ENCODE measurements at places on chromosomes 1 and 21.

GRCh38 chr1:245378311-245378722 is 223.5 kb downstream of the KIF26B start:
- DNase-seq: no peak

GRCh38 chr1:161046605-161047228 is 940 bp upstream of the USF1 start:
- peak; percentile 21 for DNase-seq

- no peak for DNase-seq
Measured at GRCh38 chr1:220224033-220224432, 48.2 kb downstream of the RAB3GAP2 start.

DNA sequence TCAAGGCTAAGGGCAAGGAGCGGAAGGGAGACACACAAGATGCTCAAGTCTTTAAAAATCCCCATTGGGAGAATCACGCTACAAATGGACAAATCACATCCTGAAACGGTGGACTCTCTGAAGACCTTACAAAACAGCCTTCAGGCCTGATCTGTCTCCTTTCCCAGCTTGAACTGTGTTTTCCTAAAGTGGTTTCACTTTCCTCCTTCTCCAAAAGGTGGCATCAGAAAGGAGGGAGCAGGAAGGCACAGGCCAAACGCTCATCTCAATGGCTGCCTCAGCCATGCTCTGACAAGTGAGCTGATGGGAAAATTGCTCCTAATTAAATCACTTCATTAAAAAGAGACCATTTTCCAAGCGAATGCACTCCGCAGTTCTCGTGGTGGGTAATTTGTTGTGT is 47.7 kb downstream of the UTP25 start:
- DNase-seq: peak; percentile 63

- DNase-seq: peak; percentile 91
Measured at GRCh38 chr21:42384156-42384945, 11.5 kb downstream of the TMPRSS3 start.

DNA sequence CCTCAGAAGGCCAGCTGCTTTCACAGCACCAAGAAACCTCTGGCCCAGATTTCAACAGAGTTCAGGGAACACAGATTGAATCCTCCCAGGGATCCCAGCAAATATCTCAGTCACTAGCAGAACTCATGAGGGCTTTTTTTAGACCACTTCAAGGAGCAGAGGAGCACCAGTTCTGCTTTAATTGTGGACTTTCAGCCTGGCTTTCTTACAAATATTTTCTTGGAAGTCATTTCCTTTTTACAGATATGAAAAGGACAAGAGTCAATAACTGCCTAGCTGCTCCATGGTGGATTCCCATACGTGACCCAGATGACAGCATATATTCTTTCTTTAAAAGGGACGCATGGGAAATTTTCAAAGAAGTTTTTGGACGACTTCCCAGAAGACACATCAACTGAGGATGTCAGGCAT is 6.4 kb upstream of the LRRC8B start:
- no peak for DNase-seq

GRCh38 chr1:233909195-233909594 is 4.7 kb downstream of the SLC35F3 start:
- DNase-seq: peak; percentile 35

DNA sequence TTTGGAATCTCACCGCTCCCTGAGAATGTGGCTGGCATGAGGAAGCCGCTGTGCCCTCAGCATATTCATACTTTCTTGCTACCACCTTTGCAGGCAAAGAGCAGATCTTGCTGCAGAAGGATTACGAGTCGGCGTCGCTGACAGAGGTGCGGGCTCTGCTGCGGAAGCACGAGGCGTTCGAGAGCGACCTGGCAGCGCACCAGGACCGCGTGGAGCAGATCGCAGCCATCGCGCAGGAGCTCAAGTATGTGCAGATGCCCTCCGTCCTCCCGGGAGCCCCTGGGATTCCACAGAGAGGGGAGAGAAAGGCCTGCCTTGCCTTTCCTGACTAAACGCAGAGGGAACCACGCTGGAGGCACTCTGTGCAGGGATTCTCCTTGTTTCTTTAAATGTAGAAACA is 50.6 kb upstream of the MTR start:
- DNase-seq: no peak

GRCh38 chr1:247347477-247348222 is 16.0 kb upstream of the ZNF496 start:
- DNase-seq: no peak

- DNase-seq: no peak
Measured at GRCh38 chr21:37699024-37699775, 217.1 kb downstream of the KCNJ6 start.

DNA sequence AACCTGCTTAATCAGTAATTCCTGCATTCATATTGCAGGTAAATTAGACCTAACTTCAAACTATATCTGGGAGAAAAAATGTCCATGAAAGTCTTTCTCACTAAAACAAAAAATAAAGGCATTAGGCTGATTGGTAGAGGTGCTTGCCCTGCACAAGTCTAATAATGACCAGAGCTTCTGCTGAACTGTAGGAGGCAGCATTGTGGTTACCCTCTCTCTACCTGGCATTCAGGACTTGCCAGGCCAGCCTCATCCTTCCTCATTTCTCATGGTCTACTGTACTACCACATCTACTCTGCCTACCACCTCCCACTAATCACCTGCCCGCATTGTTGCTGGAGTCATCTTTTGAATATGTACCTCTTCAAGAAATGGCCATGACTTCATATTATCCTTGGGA is 60.8 kb upstream of the KRTAP11-1 start:
- DNase-seq: no peak

DNA sequence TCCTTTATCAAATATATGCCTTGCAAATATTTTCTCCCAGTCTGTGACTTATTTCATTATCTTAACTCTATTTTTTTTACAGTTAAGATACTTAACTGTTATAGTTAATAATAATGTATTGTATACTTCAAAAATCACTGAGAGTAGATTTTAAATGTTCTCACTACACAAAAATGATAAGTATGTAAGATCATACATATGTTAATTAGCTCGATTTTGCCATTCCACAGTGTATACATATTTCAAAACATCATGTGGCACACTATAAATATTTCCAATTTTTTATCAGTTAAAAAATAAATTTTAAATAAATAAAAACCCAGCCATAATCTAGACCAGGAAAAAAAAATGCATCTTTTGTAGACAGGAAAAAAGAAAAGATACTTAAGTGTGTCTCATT is 27.2 kb downstream of the CTTNBP2NL start:
- no peak for DNase-seq

- DNase-seq: no peak
Measured at GRCh38 chr1:168585191-168585590, 8.8 kb downstream of the XCL1 start.

DNA sequence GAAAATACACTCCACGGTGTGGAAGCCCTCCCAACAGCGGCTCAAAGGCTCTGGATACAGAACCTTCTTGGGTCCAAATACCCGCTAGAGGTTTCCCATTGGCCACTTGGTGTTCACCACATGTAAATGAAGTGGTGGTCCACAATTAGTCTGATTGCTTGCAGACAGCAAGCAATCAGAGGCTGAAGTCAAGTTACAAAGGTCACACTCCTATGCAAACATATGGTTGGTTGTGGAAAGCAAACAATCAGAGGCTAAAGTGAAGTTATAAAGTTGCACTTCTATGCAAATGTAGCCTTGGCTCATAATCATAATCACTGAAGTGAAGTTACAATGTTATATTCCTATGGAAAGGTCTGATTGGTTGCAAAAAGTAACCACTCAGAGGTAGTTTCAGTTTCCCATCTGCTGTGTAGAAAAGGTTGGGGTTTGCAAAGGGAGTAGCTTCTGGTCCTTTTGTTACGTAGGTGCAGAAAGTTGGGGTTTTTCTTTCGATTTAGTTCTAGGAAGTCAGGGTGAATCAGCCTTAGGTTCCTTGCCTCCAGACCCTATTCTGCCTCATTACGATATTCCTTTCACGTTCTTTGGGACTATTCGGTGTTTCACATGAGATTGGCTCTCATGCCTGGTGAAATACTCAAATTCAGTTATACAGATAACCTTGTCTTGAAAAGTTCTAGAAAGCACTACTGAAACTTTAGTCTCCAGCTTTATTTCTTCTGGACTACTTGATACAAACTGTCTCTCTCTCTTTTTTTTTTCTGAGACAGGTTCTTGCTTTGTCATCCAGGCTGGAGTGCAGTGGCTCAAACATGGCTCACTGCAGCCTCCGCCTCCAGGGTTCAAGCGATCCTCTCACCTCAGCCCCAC is 36.7 kb upstream of the MTF2 start:
- no peak for DNase-seq

GRCh38 chr21:39004634-39005501 is 178.4 kb downstream of the PSMG1 start:
- DNase-seq: peak; percentile 51

DNA sequence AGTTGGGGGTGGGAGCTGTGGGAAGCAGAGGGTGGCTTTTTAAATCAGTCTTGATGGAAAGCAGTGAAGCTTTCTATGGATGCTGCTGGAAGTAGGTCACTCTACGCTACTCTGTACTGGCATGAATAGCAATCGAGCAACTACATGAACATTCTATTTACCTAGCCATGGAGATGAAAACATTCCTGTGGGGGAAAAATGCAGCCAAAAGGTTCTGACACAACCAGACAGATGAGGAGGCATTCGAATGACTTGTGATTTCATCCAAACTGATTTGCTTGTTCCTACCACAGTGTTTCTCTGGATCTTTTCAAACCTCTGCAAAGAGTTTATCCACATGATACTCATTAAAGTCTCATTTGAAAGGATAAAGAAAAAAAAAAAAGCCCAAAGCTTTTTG is 95.0 kb downstream of the ASTN1 start:
- DNase-seq: no peak

- no peak for DNase-seq
Measured at GRCh38 chr21:44934797-44935532, 4.9 kb upstream of the SLX9 start.

DNA sequence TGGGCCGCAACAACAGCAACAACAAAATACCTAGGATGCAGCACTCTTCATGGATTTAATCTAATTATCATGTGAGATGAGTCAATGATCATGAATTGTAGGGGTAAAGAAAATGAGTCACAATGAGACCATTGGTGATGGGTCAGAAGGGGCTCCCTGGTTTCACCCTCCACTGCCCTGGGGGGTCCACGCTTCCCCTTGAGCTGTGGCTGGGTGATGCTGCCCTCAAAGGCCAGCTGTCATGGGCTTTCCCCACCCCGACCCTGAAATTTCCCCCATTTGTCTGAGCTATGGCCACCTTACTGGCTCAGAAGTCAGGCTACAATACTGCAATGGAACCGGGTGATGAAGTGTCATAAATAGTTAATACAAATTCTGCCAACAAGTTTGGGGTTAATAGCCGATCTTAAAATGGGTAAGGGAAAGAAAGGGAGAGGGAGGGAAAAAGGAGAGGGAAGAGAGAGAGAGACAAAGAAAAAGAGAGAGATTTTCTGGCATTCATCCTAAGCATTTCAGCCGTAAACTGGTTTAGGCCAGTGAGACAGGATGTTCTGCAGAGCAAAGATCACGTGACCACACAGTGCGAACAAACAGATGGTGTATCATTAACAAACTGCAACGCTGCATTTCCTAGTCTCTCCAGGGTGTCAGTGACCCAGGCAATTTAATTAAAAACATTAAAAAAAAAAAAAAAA is 143.4 kb upstream of the ERRFI1 start:
- peak; percentile 95 for DNase-seq

GRCh38 chr21:41582866-41583265 is 74.9 kb upstream of the TMPRSS2 start:
- no peak for DNase-seq

- DNase-seq: peak; percentile 72
Measured at GRCh38 chr1:23368562-23369334, 888 bp downstream of the ZNF436 start.

DNA sequence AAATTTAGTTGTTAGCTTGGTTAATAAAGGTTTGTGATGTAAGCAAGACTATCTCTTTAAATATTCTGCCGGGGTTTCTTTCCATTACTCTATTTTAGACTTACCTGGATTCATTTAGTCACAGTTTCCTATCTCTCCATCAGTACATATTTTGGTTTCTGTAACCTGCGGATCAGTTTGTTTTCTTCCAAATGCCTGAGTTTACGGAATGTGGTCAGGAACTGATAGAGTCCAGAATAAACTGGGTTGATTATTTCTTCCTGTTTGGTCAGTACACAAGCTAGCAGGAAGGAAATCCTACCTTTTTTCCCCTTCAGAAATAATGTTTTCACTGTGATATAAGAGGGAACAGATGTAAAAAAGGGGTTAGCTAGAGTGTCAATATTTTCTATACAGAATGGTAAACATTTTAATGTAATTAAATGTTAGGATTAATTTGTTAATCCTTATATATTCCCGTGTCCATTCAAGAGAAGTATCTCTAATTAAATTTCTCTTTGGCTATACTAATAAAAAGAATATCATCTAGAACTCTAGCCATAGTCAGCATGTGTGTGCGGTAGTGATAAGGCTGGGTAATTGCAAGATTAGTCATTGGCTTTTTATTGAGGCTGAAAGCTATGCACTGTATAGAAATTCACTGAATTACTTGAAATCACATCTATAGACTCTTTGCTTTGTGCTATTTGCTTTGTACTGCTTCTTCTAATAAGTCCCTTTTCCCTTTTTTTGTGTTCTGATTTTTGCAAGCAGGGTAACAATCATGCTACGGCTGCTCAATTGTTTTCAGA is 144.7 kb upstream of the ADGRL4 start:
- DNase-seq: no peak

DNA sequence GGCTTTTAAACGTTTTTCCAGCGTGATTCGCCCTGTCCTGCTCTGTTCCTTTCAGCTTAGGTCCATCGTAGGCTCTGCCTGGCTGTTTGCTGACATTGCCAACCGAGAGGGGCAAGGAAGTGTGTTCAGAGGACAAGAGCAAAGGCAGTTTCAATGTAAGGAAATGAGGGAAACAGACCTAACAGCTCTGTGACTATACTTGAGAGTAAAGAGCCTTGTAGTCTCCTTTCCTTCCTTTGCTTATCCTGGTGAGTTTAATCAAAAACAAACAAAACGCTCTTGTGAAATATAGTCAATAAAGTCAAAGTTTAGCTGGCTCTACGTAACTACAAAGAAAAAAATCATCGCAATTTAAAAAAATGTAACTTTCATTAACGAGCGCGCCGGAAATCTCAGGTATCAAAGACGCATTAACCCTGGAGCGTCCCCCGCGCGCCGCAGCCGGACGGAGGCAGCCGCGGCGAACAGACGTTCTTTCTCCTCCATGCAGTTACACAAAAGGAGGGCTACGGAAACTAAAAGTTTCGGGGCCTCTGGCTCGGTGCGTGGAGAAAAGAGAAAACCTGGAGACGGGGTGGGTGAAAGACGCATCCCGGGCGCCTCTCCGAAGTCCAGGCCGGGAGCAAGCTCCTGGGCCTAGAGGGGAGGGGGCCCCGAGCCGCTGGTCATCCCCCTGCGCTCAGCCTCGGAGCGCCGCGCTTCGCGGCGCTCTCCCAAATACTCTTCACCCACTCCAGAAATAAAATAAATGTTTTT is 617 bp upstream of the ADGRL2 start:
- DNase-seq: no peak
